ENCODE measurements at places on chromosomes 4 and X. TPM values are rescaled to one million over a fixed set of nuclear protein-coding genes. Genes with fewer than 3 reads are reported as not detected.

F9 gene
- total RNA-seq: not detected

ITGB1BP2 gene
- total RNA-seq: 24.6 TPM

DNA sequence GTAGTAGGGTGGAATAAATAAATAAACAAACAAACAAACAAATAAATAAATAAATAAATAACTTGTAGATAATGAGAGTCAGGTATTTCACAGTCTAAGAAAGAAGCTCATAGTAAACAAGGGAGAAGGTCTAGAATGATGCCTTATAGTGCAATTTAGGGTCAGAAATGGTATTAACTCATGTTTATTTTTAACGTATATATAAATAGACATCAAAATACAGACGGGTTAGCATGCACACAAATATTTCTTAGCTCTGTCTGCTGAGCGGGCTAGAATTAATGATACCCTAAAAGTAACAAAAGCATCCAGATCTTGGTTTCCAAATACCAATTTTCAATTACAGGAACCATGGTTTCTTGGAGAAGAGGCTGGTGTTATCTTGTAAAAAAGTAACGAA is 16.6 kb downstream of the PFKFB1 start:
- no peak overlapping the region for H3K27ac ChIP-seq
- H3K4me3 ChIP-seq: no peak overlapping the region
- no peaks in the 10 kb centered on the region for H3K36me3 ChIP-seq

DNA sequence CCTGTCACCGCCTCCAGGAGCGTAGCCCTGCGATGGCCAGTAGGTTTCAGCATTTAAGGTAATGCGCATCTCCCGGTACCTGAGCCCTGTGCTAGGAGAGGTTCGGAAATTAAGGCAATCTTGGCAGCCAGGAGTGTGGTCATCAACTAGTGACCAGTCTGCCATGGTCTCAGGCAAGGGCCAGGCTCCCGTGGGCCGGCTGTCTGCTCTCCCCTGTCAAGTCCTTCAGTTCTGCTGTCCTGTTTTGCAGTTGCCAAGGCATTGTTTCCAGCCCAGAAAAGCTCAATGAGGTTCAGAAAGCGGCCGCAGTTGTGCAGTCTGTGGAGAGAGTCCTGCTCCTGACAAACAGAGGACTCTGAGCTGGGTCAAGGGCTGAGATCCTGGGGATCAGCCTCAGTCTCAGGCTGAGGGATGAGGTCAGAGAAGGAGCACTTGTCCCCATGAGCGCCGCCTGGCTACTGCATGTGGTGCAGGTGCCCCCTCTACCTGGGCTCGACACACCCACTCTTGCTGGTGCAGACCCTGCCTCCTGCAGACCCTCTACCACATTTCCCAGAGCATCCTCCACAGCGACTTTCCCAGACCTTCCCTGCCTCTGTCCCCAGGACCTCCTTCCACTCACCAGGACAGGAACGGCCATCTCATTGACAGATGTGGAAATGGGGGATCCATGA is 53.4 kb upstream of the PSAPL1 start:
- DNase-seq: no peak
- H3K27me3 ChIP-seq: no peaks in the 10 kb centered on the region
- no peaks in the 10 kb centered on the region for H3K36me3 ChIP-seq
- no peak overlapping the region for H3K4me3 ChIP-seq
- no peak overlapping the region for H3K27ac ChIP-seq
- H3K4me1 ChIP-seq: no peaks in the 10 kb centered on the region

- no peak overlapping the region for H3K27ac ChIP-seq
- no peak overlapping the region for H3K4me3 ChIP-seq
- H3K27me3 ChIP-seq: no peaks in the 10 kb centered on the region
- H3K4me1 ChIP-seq: peaks cover 4% of the 10 kb centered on the region
- H3K36me3 ChIP-seq: no peaks in the 10 kb centered on the region
These were observed 44.5 kb upstream of the SCML1 start for GRCh38 chrX:17692709-17693346.

DNA sequence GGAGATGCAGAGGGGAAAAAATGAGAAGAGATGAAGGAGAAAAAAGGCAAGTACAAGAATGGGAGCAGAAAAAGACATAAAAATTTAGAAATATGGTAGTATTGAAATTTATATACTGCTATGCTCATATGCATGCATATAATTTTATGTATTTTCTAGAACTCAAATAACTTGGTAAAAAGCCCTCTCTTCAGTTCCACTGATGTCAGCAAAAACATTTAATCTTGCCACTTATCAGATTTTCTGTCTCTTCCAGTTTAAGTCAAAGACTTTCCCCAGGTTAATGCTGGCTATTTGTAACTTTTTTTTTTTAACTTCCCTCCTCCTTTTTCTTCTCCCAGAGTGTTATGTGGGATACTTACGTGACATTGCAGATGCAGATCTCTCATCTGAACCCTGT is 617.5 kb upstream of the CPEB2 start:
- no peak overlapping the region for H3K4me3 ChIP-seq
- H3K4me1 ChIP-seq: no peaks in the 10 kb centered on the region
- no peak for DNase-seq
- H3K27ac ChIP-seq: no peak overlapping the region
- H3K27me3 ChIP-seq: no peaks in the 10 kb centered on the region

GRCh38 chrX:121496966-121497365 is 449.6 kb downstream of the GLUD2 start:
- H3K27me3 ChIP-seq: no peaks in the 10 kb centered on the region
- H3K4me1 ChIP-seq: no peaks in the 10 kb centered on the region
- no peak overlapping the region for H3K4me3 ChIP-seq
- H3K36me3 ChIP-seq: no peaks in the 10 kb centered on the region
- DNase-seq: no peak

DNA sequence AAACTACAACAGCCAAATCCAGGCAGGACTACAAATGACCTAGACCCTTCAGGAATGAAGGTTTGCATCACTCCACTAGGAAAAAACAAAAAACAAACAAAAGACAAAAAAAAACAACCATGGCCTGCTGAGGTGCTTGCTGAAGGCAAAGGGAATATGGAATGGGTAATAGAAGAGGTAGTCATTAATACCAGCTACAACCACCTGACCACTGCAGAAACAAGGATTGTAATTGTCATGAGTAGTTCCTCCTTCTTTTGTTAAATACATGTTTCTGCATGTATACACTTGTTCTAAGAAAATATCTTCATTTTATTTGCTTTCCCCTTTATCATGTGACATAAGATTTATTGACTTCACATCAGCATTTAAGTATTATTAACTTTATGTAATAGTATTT is 409.8 kb upstream of the GRID2 start:
- no peak for DNase-seq
- H3K27ac ChIP-seq: no peak overlapping the region
- H3K27me3 ChIP-seq: no peaks in the 10 kb centered on the region
- no peaks in the 10 kb centered on the region for H3K4me1 ChIP-seq

DNA sequence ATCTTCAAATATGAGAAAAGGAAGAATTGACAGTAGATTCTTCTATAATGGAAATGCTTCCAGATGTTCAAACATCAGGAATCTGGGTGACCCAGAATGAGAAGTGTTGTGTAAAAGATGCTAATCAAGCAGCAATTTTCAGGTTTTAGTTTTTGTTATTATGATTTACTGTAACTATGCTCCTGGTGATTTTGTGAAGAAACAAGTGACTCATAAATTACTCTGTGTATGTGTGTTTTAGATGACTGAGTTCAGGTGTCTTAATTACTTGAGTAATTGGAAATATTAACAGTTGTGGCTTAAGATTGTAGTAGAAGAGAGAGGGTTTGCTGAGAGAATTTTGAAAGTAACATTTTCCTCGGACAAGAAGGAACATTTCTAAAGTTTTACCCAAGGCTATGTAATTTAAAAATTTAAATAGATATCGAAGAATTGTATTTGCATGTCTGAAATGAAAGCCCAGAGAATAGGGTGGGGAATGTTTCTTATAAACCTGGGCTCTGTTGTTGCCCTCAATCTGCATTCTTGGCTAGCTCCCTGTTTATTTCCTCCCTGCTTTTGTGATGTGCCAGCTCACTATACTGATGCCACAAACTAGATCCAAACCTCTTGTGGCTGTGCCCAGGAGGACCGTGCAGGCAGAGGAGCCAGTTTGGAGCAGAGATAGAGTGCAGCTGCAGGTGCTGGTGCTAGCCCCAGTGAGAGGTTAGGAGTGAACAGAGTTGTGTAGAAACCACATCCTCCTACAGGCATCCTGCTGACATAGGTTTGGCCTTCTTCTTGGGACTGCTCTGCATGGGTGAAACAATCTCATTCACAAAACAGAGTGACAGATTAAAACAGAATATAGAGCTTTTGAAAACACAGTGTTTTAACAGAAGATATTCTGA is 25.4 kb upstream of the TNIP3 start:
- H3K36me3 ChIP-seq: no peaks in the 10 kb centered on the region
- no peak overlapping the region for H3K27ac ChIP-seq
- H3K4me1 ChIP-seq: no peaks in the 10 kb centered on the region
- H3K4me3 ChIP-seq: no peak overlapping the region
- no peaks in the 10 kb centered on the region for H3K27me3 ChIP-seq

DNA sequence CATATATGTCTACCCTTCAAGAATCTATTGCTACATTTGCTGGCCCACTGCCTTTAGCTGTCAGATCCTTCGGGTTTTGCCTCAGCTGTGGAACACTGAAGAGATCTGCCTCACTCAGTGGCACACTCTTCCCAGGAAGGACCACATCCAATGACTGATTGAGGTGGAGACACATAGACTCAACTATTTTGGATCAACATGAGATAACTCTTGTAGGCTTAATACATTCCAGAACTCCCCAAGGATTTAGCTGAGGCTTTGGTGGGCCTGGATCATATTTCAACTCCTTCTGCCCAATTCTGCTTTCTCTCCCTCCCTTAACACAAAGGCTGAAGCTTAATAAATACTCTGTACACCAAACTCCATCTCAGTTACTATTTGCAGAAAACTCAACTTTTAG is 100.5 kb downstream of the CORIN start:
- H3K36me3 ChIP-seq: no peaks in the 10 kb centered on the region
- no peaks in the 10 kb centered on the region for H3K27me3 ChIP-seq
- H3K4me3 ChIP-seq: no peak overlapping the region
